Inflammatory macrophage treated with lipopolysaccharide for 4 hours (primary cell): ENCODE measurements at places on chromosomes 7 and 10.

- DNase-seq, result no peak
Observed at GRCh38 chr7:33952824-33953223, 47.5 kb downstream of the BMPER start.

DNA sequence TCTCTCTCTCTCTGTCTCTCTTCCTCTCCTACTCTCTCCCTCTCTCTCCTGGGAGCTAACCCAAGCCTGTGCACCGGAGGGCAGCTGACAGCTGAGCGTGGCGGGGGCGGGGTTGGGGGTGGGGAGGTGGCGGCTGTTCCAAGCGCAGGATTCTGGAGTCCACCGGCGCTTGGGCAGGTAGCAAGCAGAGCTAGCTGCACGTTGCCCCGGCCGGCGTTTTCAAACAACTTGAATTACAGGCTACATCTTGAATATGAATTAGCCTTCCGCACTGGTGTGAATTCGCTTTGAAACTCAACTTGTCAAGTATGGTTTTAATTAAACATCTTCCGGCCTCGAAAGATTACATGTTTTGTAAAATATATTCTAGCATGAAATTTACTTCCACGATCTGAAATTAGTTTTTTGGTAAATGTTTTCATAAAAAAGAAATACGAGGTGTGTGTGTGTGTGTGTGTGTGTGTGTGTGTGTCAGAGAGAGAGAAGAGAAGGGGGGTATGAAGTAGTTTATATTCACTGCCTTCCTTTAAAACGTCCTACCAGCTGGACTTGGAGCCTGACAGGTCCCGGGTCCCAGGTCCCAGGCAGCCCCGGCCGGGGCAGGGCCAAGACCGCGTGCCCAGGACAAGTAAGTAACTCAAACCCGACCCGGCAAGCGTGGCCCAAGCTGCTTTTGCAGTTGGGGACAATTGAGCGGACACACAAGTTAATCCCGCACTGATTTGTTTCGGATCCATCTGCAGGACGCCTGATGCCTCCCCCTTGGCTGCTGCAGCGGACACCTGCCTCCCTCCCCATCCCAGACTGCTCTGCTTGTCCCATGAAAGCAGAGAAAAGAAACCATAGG is 9.0 kb upstream of the DLX6 start:
- DNase-seq, result no peak

DNA sequence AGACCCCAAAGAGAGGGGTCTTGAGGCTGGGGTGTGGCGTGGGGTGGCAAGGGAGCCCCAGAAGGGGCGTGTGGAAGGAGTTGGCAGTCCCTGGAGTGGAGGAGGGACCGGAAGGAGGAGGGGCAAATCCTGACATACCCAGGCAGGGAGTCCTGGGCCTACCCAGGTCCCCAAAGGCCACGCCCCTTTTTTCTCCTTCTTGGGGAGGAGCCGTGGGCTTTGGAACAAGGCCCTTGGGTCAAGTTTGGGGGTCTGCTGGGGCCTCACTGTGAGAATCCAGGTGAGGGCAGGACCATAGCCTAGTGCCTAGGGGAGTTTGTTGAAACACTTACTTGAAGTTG is 1.2 kb upstream of the SMARCD3 start:
- no peak for DNase-seq

DNA sequence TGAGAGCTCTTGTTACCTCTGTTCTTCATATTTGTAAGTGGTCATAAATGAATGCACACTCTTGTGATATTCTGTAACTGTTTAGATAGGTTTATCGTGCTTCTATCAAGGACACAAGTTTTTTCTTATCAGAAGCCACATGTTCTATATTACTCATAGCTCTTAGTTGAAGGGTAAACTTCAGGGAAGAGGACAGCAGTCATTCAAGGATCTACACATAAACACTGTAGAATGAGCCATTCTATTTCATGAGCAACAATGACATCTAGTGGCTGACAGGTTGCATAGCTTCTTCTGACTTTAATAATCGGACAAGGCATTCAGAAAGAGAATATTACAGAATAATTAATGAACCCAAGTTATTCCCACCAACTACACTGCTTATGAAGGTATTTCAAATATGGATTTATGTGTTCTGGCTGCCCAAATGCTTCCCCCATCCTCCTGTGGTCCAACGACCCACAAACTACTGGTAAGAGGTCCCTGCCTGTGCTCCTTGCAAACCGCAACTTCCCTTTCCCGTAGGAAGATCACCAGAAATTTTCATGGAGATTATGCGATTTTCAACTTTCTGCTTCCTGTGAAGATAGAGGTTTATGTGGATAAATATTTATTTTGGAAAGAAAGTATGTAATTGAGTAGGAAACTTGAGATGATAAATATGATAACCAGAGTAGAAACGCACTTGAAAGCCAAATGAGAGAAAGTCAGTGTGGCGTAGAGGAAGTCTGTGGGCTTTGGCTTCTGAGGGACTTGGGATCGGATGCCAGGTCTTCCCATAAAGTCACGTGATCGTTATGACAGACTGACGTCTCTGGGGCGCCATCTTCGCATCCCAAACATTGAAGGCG is 16.8 kb upstream of the ABCB5 start:
- peak; percentile 81 for DNase-seq

DNA sequence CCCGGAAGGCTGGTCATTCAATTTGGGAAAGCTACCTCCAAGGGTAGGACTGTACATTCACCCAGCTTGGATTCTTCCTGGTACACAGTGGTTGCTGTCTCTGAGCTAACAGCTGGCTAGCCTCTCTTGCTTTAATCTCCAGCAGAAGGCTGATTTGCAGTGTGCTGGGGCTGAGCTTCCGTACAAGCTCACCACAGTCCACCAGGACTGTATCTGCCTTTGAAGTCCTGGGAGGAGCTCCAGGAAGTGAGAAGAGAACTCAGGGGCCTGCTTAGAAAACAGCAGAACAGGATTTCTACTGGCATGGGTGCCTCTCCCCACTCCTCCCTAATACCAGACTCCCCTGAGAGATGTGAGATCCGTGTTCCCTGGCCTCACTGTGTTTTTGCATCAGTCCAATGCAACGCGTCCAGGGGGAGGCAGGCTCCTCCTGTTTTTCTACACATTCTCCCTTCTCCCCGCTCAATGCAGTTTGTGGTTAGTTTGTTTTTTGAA is 6.6 kb downstream of the AFAP1L2 start:
- DNase-seq, result no peak

DNA sequence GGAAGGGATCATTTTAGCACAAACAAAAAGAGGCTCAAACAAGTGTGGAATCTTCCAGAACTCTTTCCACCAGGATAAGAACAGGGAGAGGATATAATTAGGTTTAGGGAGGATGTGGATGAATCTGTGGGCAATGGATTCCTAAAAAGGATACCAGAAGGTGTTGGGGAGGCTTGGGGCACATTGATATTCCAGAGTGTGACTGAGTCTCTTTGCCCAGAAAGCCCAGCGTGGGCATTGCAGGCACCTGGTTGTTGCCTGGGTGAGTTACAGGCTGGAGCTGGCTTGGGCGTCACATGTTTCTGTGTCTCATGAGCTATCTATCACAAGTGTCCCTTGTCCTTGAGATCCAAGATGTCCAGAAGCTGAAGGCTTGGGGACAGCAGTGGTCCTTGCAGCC is 3.3 kb downstream of the COL26A1 start:
- DNase-seq, result no peak

- no peak for DNase-seq
Observed at GRCh38 chr10:123640016-123640535, 26.1 kb upstream of the GPR26 start.

- no peak for DNase-seq
Observed at GRCh38 chr7:131950758-131951157, 394.3 kb upstream of the PODXL start.

DNA sequence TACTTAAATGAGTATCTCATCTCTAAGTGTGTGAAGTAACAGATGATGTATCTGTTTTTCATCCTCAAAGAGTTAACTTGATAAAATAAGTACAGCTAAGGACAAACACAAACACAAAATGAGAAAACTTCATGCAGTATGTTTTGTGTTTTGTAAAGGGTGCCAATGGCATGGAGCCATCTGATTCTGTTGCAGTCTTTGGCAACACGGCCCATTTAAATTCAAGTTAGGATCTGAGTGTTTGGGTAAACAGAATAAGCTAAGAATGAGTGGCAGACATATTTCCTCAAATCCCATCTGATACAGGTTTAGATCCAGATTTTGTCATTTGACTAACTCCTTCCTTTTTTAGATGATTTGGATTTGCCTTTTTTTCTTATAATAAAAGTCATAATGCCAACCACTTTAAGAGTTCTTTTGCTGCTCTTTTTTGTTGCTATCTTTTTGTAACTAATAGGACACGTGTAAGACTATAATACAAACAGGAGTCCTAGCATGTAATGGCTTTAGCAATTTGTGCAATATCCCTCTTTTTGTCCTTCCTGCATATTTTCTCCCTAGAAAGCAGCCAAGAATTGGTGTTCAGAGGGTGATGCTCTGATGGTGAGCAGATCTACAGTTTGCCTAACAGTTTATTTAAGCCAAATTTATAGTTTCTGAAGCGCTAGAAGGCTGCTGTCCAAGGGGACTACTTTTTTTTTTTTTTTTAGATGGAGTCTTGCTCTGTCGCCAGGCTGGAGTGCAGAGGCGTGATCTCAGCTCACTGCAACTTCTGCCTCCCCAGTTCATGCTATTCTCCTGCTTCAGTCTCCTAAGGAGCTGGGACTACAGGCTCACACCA is 18.9 kb upstream of the ACTA2 start:
- no peak for DNase-seq

DNA sequence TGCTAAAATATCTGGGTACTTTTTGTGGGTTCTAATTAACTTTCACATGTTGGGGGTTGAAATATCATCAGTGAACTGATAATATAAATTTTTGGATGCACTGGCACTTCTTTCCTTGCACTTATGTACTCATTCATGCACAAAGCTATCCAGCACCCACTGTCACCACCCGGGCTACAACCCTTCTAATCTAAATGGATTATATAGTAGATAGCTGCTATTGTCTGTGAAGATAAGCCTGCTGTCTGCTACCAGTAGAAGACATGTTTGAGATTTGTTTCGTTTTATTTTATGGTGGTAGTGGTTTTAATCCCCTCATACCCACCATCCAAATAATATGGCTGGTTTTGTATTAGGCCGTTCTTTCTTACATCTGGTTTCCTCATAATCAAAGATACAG is 353.5 kb upstream of the LRGUK start:
- no peak for DNase-seq

DNA sequence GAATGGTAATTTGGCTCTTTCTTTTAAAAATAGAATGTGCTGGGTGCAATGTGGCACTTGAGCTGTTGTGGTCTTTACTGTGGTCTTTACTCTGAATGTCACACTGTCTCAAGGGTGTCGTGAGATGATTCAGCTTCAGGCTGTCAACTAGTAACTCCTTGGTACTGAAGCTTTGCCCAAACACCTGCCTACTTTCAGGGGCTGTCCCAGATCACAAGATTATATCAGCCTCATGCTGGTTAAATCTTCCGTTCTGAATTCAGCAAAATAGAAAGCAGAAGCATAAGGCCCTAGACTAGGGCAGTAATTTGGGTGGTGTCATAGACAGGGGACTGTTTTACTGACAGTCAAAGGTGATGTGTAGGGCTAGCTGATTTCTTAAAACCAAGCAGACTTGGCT is 110.9 kb downstream of the BAMBI start:
- DNase-seq, result no peak

GRCh38 chr7:134446923-134447322 is 12.0 kb downstream of the AKR1B1 start:
- DNase-seq, result no peak

- no peak for DNase-seq
Observed at GRCh38 chr10:92430103-92430502, 139.1 kb downstream of the MARCHF5 start.

GRCh38 chr7:140390466-140391190 is 7.7 kb downstream of the SLC37A3 start:
- peak; percentile 82 for DNase-seq

GRCh38 chr10:19931894-19932590 is 115.8 kb downstream of the PLXDC2 start:
- DNase-seq, result no peak

DNA sequence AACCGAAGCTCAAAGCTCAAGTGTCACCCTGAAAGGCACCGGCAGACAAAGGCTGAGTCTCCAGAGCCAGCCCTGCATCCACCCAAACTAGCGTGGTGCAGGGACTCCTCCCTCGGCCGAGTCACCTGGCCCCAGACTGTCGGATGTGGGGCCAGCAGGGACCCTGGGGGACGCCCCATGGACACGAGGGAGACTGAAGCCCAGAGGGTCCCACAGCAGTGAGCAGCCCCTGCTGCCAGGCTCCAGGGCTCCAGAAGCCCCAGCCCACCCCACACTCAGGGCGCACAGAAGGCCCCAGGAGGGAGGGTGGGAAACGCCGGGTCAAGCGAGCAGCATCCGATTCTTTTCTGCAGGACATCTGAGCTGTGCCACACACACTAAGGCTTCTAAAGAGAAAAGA is 20.2 kb downstream of the GPR146 start:
- no peak for DNase-seq

GRCh38 chr10:110011681-110012080 is 3.9 kb downstream of the ADD3 start:
- no peak for DNase-seq

DNA sequence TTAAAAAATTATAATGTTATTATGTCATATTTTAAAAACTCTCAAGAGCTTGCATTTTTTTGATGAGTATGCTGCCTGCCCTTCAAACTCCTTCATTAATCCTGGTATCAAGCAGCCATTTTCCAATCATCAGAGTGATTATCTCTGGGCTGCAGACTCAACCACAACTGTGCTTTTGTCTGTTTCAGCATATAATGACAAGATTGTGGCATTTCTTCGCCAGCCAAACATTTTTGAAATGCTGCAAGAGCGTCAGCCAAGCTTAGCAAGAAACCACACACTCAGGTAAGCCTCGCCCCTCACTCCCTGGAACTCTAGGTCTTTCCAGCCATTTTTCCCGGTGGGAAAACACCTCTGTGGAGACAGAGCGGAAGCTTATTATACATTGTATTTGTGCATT is 90.0 kb upstream of the STK17A start:
- no peak for DNase-seq

GRCh38 chr7:12770227-12770975 is 83.0 kb downstream of the ARL4A start:
- DNase-seq, result no peak

- peak; percentile 93 for DNase-seq
Observed at GRCh38 chr7:75914655-75915415, at the start of gene POR. Gene POR (plus strand): TSS chr7:75915155. CDS start chr7:75954002, 38,847 bp downstream.

- no peak for DNase-seq
Observed at GRCh38 chr10:114300036-114300645, 61.1 kb downstream of the VWA2 start.

DNA sequence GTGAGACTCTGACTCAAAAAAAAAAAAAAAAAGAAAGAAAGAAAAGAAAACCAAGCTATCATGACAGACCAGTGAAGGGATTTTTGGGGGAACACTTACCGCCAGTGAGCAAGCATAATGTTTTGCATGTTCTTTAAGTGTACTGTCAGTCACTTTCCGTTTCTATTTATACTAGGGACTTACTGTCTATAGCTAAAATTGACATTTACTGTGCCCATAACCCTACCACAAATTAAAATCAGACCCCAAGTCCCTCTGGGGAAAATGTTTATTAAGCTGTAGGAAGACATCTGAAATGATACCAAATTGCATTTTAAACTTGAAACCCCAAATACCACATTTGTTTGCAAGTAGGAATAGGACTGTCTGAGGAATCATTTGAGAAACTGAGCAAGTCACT is 252.8 kb downstream of the TRIL start:
- DNase-seq, result peak; percentile 49
